Stimulated activated CD4-positive, alpha-beta T cell treated with anti-CD3 and anti-CD28 coated beads, Interleukin-12 subunit alpha, Interleukin-12 subunit beta, amount 100 ng/mL, for 48 hours (primary cell): ENCODE measurements at places on chromosomes 1 and 21.
A peak's percentile ranks its signal among the peaks of the same experiment; 100 is the strongest.

- DNase-seq = no peak
These were observed 348.7 kb upstream of the AJAP1 start for GRCh38 chr1:4305526-4306301.

DNA sequence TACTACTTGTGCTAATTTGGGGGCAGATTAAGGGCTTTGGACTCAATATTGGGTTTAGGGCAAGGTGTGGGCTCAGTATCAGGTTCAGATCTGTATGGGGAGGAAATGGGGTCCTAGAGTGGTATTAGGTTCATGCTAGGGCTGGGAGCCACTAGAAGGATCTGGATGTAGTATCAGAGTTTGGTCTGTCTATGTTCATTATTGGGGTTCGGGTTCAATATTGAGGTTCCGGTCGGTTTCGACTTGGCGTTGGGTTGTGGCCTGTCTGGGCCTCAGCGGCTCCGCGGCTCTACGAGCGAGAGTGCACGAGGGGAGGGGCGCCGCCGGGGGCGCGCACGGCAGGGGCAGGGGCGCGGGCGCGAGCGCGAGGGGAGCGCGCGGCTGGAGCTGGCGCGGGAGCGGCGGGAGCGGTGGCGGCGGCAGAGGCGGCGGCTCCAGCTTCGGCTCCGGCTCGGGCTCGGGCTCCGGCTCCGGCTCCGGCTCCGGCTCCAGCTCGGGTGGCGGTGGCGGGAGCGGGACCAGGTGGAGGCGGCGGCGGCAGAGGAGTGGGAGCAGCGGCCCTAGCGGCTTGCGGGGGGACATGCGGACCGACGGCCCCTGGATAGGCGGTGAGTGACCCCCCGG, at the start of gene PTPRF:
Gene PTPRF, plus strand, starts transcription at position 401 of the 624 bp plus-strand sequence. CDS start 14,193 bp downstream, outside the sequence.
- no peak for DNase-seq

DNA sequence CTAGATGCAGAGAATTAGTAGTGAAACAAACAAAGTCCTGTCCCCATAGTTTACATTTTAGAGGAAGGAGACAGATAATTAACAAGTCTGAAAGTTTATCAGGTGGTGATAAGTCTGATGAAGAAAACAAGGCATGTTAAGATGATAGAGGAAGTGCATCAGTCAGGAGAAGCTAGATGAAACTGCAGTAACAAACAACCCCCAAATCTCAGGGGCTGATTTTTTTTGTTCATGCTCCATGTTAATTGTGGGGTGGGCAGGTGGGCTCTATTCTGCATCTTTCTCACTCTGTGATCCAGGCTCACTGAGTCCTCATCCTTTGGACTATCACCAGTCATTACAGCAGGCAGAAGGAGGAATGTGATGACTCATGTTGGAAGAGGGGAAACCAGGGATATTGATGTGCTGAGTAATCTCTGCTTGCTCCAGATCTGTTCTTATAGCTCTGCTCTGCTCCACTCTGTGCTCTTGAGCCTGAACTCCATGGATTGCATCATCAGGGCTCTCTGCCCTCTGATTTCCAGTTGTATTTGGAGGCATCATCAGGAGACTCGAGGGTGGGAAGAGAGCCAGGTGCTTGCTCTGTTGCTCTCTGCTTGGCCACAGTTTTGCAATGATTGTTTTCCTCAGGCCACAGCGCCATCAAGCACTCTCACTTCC, 166.9 kb downstream of the IER5 start:
- DNase-seq = no peak

DNA sequence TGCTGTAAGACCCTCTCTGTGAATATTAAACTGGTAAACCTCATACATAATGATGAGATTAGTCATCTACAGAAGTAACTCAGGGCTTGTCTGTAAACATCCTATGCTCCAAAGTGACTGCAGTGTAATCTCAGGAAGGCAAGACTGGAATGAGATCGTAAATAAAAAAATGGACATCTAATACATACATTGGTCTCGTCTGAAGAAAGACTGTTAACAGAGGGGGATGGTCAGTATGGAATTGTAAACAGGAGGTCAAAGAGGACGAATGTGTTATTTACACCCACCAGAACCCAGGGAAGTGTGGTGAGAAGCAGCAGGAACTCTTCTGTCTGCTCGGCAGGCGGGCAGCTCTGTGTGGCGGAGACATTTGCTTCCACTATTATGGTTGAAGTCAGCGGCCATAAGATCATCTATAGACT, 51.4 kb downstream of the DISC1 start:
- no peak for DNase-seq

DNA sequence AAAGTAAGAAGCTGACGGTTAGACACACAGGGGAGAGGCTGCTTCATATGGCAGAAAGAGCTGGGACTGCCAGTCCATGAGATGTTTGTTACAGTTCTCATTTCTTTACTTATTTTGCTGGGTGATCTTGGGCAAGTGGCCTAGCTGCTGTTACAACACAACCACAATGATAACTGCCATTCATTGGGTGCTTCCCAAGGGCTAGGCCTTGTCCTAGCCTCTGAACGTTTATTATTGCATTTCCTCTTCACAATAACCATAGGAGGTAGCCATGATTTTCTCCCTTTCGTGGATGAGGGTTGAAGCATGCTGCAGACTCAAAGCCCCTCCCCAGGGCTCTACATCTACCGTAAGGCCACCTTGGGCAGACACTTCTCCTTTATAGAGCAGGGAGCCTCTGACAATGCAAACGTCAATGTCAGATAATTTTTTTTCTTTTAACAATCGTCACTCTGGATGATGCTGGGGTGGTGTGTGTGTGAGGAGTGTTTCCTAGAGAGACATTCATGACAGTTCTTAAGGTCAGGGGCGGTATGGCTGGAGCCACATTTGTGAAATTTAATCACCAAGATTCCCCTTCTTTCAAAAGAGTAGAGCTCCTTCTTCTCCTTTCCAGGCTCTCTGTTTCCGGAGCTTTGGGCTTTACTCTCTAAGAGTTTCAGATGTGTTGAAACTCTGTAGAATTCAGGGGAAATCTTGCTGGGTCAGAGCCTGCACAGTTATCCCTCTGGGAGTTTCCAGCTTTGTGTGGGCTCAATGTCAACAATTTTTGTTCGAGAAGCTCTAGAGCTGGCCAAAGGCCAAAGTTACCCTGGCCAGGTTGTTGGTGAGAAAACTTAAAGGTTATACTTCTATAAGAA, 138.5 kb upstream of the SGIP1 start:
- DNase-seq = no peak

GRCh38 chr1:83102630-83103071, 896.3 kb downstream of the TTLL7 start:
- DNase-seq = no peak

- no peak for DNase-seq
These were observed at the start of gene SLC26A9 for GRCh38 chr1:205943245-205943644. Gene SLC26A9 (minus strand): TSS chr1:205943456. CDS start chr1:205935820, 7,636 bp downstream.

DNA sequence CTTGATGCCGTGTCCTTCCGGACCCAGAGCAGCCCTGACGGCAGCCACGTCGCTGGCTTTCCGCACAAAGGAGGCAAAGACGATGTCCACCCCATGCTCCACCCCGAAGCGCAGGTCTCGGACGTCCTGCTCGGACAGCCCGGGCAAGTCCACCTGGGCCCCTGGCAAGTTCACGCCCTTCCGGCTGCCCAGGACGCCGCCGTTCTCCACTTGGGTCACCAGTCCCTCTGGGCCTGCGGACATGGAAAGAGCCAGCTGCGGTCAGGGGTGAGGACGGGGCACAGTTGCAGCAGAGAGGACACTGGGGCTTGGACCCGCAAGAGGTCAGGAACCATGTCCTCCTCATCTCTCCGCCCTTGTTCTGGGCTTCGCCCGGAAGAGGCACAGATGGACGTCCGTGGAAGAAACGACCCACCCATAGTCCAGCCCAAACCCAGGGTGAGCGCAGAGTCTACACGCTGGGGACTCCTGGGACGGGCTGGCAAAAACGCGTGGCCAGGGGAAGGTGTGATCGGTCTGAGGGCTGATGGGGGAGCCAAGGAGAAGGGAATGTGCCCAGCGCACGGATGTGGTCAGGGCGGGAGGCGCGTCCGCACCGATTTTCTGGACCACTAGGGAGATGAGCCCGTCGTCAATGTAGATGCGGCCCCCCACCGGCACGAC, 6.6 kb downstream of the PKLR start:
- no peak for DNase-seq

DNA sequence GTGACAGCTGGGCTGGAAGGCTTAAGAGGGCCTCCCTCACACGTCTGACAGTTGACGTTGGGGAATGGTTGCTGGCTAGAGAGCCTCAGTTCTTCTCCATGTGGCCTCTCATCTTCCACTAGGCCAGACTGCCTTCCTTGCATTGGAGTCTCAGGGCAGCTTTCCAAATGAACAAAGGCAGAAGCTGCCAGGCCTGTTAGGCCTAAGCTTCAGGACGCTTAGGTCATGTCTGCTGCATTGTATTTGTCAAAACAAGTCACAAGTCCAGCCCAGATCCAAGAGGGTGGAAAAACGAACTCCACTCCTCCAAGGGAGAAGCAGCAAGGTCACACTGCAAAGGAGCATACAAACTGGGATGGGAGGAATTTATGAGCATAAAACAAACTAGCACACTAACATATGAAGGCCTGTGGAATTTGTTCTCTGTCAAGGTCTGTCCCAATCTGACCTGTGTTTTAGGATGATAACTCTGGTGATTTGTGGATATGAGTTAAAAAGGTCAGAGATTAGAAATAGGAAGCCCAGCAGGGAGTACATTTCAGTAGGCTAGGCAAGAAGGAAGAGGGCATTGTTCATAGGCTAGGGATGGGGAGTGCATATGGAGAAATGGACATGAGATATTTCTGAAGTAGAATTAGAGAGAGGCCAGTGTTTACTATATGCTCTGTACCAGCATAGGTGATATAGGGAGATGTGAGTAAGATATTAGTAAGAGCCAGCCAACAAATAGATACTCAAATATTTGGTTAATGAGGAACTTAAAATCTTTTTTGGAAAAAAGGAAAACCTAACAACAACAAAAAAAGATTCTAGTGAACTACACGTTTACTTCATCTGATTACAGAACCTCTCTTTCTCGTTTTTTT, 29.1 kb upstream of the CNN3 start:
- no peak for DNase-seq

GRCh38 chr1:221672239-221672645, 69.6 kb downstream of the DUSP10 start:
- no peak for DNase-seq

DNA sequence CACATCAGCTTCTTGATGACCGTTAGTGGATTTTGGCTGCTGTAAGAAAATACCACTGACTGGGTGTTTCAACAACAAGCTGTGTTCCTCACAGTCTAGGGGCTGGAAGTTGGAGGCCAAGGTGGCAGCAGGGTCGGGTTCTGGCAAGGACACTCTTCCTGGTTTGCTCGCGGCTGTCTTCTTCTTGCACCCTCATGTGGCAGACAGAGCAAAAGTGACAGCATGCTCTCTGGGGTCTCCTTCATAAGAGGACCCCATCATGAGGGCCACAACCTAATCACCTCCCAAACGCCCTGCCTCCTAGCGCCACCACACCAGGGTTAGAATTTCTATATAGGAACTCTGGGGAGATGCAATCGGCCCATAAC, 18.6 kb upstream of the TSPEAR start:
- DNase-seq = no peak

DNA sequence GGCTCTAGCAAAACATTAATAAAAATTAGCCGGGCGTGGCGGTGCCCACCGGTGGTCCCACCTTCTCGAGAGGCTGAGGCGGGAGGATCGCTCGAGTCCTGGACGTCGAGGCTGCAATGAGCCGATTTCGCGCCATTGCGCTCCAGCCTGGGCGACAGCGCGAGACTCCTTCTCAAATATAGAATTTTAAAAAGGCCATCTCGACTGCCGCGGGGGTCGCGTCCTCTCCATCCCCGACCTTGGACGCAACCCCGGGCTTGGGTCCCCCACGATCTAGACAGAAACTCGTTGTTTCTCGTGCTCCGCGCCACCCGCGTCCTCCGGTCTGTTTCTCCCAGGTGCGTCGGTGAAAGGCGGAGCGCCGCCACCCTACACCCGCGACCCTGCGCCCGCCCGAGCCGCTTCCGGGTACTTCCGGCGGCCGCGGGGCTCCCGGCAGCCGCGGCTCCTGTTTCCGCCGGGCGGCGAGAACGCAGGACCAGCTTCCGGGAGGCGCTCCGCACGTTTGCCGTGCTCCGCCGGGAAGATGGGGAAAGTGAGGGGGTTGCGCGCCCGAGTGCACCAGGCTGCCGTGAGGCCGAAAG, at the start of gene SLX9:
Gene SLX9, plus strand, starts transcription at position 498 of the 584 bp plus-strand sequence. Its CDS starts 29 bp downstream, at position 527.
- peak; percentile 73 for DNase-seq

GRCh38 chr1:174769961-174770549, 229.7 kb upstream of the CACYBP start:
- no peak for DNase-seq

DNA sequence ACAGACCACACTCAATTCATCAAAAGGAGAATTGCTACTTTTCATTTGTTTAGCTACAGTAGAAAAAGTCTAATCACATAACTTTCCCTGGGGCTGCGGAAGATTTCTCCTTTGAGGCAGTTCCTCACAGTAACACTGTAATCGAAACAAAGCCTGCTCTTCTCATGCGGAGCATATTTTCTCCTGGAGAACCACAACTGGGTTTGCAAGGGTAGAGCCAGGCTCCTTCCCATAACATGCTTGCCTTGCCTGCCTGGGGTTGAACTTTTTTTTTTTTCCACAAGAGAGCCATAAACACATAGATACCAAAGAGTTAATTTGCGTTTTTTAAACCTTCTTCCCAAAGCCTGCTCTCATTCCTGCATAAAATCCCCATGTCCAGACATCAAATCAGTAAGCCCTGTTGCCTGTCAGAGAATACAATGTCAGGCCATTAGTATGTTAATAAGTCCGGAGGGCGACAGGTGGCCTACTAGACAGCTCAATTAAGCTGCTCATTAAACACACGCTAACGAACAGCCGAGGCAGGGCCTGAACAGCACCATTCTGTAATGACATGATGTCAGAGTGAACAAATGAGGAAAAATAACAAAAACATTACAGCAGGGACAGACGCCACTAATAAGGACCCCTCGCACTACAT, 107.1 kb upstream of the OLIG2 start:
- no peak for DNase-seq

- DNase-seq = peak; percentile 8
These were observed 46.5 kb upstream of the RNF11 start for GRCh38 chr1:51189421-51190073.

DNA sequence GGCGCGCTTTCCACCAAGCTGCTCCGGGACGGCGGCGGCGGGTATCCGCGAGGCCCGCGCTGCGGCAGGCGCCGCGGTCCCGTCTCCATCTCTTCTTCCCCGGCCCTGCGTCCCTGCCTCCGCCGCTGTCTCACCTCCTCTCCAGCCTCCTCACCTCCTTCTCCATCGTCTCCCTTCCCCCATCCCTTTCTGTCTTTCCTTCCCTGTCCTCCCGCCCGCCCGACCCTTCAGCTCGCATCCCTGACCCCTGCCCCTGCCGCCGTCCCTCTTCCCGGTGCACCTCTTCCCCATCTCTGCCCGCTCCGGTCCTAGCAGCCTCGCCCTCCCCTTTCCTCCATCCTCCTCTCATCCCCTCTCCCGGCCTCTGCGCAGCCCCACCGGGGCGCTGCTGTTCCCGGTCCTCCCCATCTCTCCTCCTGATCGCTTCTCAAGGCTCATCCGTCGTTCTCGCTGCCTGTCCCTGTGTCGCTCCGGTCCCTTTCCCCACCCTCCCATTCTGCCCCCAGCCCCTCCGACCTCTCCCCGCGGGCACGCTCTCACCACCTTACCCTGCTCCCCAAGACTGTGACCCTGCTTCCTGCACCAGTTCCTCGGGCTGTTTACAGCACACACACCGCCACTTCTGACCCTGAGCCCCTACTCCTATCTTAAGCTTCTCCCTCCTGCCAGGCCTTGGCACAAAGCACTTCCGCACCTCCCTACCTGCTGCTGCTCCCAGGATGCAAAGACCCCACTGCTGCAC, 760 bp upstream of the NPHP4 start:
- DNase-seq = no peak
